ENCODE measurements at places on chromosomes 2 and 18. TPM values are rescaled to one million over a fixed set of nuclear protein-coding genes. Genes with fewer than 3 reads are reported as not detected.

Gene NYAP2
- polyA plus RNA-seq, result 0.08 TPM

- no peak for DNase-seq
Observed at GRCh38 chr2:101759162-101759561, 61.7 kb downstream of the MAP4K4 start.

GRCh38 chr2:139917690-139918384 is 1137.6 kb upstream of the NXPH2 start:
- no peak for DNase-seq

DNA sequence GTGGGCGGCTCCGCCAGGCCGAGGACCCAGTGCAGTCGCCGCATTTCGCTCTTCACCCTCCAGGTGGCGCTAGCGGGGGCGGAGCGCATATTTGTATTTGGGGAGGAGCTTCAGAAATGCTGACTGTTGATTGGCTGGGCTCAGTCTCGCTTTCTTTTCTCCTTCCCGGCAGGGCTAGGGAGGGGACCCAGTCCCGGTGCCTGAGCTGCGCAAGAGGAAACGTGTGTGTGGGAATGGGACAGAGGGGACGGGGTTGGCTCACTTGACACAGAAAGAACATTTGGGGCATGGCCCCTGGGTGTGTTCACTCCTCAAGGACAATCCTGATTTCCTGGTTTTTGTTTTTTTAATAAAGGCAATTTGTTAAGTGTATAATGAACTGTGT is 20.3 kb upstream of the DNMT3A start:
- DNase-seq, result peak; percentile 89

DNA sequence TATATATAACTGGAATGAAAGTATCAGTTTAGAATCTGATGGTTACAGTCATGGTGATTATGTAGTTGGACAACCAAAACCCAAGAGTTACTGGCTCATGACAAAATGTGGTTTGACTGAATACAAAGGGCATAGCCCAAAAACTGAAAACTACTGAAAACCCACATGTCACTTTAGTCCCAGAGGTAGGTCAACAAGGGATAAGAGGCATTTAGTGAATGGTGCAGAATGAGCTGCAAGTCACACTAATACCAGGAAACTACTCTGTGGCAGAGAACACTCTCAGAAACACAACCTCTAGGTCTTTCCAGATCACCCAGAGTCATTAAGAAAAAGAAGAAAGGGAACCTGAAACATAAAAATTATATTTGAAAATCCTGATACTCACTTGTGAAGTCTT is 154.5 kb downstream of the AGPS start:
- no peak for DNase-seq
